CD4-positive, alpha-beta T cell treated with Interleukin-4 for 4 hours (primary cell): ENCODE measurements at places on chromosomes 16 and 17.

GRCh38 chr17:77349976-77350830 is 209.4 kb downstream of the SEC14L1 start:
- no peak for DNase-seq

GRCh38 chr16:8885674-8886592 is 3.8 kb downstream of the LITAFD start:
- DNase-seq: no peak

- no peak for DNase-seq
Observed at GRCh38 chr16:51773071-51773890, 622.2 kb upstream of the SALL1 start.

DNA sequence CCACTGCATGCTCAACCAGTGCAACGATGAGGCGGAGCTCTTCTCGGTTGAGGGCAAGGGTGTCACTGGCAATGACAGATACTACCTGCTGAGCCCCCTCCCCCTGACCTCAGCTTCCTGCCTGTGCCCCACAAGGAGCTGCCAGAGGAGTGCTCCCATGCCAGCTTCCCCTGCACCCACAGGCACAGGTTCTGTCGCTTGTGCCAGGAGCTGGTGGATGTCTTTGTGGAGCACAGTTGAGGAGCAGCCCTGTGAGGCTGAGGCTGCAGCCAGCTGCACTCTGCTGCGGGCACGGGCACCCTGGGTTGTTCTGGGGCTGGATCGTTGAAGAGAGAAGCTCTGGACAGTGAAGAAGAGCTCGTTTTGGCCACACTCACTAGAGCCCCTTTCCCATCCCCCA is 165.3 kb upstream of the ZNF267 start:
- no peak for DNase-seq

GRCh38 chr17:41800601-41801373 is 11.0 kb downstream of the P3H4 start:
- no peak for DNase-seq
